Suppressor macrophage (primary cell): ENCODE measurements at places on chromosomes 16 and 17.
A peak's percentile ranks its signal among the peaks of the same experiment; 100 is the strongest.

DNA sequence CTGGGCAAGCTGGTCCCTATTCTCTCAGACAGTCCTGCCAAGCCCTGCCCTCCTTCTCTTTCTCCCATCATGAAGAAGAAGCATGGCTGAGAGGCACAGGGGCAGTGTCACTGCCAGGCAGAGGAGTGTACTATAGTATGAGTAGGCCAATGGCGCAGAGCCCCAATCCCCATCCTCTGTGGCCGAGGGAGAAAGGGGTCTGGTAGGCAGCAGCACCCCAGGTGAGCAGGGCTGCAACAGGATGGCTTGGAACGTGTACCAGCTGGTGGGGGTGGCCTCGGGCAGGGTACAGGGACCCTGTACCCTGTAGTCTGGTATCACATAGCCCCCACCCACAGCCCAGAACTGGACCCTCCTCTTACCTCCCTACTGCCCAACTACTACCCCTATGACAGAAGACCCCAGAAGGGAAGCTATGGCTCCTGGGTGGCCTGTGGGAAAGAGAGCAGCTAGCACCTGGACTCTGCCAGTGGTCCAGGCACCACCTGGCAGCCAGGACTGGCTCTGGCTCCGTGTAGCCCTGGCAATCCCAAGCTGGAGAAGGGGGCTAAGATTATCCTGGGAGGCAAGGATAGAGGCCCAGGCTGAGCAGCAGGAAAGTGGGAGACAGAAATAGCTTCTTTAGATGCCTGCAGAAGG, 4.4 kb downstream of the SMARCD2 start:
- no peak for DNase-seq

DNA sequence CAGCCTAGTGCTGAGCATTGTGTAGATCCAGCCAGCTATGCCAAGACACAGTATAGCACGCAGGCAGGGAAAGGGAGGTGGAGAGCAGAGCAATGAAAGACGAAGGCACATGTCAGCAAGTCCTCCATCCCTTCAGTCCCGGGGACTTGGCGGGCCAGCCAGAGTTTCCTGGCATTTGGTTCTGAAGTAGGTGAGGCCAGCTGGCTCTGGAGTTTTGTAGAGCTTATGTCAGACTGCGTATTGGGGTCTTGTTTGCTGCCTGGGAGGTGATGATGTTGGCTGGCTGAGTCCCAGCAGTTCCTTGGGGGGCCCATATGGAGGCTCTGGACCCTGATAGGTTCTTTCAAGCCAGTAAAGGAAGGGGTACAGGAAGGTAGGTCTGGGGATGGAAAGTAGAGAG, 55.7 kb upstream of the AKTIP start:
- no peak for DNase-seq

GRCh38 chr17:8696906-8697305, 47.7 kb downstream of the CCDC42 start:
- no peak for DNase-seq

- peak; percentile 75 for DNase-seq
Measured at GRCh38 chr17:34254651-34255380, at the start of gene CCL2. CCL2 (plus strand) TSS chr17:34255285; CDS start chr17:34255350, 65 bp downstream.

DNA sequence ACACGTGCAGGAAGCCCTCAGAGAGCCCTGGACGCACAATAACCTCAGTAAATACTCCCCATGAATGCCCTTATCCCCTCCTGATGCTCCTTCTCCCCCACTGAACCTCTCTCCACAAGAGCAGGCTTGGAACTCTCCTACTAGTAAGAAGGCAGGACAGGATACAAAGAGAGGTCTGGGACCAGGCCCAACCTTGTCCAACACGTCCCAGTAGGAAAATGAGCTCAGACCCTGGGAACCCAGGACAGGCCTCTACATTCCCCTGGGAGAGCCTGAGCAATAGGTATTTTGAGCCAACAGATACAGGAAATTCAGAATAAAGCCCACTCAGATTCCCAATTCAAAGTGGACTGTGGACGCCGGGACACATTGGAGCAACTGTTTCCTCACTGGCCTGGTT, 19.2 kb downstream of the ZNF423 start:
- DNase-seq, result no peak
